ENCODE measurements at places on chromosomes 6 and 20.

DNA sequence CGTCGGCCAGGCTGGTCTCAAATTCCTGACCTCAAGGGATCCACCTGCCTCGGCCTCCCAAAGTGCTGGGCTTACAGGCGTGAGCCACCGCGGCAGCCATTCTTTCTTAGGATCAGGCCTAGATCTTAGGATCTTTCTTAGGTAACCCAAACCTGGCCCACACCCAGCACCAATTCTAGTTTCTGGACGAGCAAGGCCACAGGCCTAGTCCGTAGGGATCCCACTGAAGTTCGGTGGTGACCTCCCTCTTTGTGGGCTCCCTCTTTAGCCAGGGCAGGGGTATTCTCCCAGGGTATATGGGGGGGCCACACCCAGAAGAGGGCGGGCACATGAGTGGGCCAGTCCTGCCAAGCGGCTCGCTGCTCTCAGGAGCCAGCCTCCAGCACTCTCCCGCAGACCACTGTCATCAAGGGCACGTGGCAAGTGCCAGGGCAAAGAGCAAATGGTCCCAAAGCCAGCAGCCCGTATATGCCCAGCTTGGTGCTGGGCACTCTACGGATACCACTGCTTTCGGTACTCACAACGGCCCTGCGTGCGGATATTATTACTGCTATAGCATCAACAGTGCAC lies 6.5 kb downstream of the PXDC1 start:
- no peak for DNase-seq

DNA sequence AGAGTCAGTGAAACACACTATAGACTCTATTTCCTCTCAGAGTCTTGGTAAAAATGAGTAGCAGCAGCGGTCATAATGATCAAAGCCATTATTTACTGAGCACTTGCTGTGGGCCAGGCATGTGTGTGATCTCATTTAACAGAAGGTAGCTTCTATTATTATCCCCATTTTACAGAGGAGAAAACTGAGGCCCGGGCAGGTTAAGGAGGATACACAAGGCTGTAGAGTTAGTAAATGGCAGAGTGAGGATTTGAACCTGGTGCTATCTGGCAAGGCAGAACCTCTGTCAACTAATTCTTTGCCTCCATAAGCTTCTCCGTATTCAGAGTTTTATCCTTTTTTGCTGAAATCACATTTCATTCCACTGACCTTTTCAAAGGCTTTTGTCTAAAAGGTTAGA lies 122.2 kb upstream of the SALL4 start:
- DNase-seq: no peak

- DNase-seq: no peak
These were observed 174.5 kb downstream of the CD83 start for GRCh38 chr6:14292119-14292518.

DNA sequence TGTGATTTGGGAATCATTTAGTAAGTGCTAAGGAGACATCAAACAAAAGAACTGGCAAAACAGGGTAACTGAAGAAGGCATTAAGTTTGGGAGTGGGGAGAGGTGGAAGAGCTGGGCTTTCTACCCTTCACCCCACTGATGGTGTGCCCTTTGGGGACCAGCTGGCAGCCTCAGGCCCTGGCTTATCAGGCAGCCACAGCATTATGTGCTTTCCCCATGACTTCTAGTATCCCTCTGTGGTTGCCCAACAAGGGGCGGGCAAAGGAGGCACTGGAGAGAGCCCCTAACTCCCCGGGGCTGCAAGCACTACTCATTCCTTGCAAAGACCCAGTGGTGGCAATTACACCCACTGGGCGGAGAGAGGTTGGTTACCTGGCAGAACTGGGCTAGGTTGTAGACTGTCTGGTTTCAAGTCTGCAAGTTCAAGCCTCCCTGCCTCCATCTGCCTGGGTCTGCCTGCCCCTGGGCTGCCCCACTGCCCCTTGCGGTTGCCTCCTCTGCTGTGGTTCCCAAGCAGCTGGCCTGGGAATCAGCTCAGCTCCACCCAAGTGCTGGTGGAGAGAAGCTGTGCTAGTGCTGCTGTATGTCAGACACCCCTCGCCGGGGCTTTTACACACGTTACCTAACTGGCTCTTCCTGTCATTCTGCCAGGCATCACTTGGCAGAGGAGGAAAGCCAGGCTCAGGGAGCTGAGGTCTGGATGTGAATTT lies 29.9 kb downstream of the KCNK5 start:
- DNase-seq: no peak

GRCh38 chr6:112010328-112010727 lies 43.6 kb upstream of the CCN6 start:
- DNase-seq: no peak

- DNase-seq: no peak
These were observed 121.6 kb downstream of the ISM1 start for GRCh38 chr20:13342469-13343242.

- no peak for DNase-seq
These were observed 5.6 kb upstream of the UCKL1 start for GRCh38 chr20:63961664-63962425.

Data from activated T-cell treated with anti-CD3 and anti-CD28 coated beads, Interleukin-2, amount 50 U/mL, for 48 hours (primary cell).